ENCODE measurements at places on chromosomes 5 and 9.

DNA sequence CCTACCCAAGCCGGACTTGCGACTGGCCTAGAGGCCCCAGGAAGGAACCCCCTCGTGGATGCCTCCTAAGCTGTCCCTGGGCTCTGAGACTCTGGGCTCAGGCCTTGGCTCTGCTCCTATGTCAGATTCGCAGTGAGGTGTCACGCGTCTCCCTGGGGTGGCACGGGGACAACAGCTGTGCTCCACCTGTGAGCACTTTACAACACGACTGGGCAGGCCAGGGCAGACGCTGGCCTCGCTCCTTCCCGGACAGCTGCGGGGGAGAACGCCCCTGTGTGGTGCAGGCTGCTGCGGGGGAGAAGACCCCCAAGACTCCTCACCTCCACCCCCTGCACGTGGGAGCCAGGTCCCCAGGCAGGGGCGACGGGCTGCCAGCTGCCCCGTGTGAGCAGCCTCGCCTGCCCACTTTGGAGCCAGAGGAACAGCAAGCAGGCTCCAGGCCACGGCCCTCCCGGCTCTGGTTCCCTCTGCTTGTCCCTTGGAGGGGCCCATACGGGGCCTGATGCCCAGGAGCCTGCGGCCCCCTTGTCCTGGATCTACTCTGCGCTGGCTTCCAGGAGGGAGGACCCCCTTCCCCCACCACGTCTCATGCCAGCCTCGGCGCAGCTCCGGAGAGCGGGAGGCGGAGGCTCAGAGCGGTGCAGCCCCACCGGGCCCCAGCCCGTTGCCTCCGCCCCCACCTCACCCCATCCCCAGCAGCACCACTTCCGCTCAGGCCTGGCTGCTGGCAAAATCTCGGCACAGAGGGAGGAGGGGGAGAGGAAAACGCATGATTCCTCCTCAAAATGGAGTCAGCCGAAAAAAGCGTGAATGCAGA, 36.0 kb downstream of the SARDH start:
- DNase-seq = peak; percentile 37

GRCh38 chr5:126031989-126032716, 391.1 kb upstream of the GRAMD2B start:
- no peak for DNase-seq

GRCh38 chr9:113626735-113627495, 163.4 kb downstream of the RGS3 start:
- no peak for DNase-seq

DNA sequence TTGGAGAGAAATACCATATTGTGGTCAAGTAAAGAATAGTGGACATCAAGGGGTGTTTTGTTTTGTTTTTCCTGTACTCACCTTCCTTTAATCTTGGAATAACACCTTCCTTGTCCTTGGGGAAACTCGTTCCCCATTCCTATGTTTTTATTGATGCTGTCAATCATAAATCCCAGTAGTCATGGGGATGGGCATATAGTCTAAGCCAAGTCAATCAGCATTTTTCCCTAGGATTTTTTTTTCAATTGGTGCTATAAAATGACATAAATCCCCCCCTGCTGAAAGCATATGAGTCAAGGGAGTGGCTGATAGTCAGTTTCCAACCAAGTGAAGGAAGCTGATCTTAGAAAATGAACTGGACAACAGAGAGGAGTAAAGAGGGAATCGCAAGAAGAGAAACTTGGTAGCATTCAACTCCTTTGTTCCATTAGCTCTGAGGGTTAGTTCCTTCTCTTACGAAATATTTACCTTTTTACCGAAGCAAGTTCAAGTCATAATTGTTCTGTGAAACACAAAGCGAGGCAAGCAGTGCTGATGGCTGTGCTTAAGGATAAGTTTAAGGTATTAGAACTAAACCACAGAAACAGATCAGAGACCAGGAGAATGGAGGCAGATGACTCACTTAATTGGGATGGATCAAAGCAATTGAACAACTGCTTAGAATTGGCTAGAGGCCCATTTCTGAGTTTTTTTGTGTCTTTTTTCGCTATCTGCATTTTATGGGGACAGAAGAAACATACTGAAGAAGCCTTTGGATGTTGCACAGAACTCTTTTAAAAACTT, 218.6 kb downstream of the SEMA6A start:
- DNase-seq = no peak

GRCh38 chr9:138072161-138072842, 194.7 kb downstream of the CACNA1B start:
- no peak for DNase-seq

DNA sequence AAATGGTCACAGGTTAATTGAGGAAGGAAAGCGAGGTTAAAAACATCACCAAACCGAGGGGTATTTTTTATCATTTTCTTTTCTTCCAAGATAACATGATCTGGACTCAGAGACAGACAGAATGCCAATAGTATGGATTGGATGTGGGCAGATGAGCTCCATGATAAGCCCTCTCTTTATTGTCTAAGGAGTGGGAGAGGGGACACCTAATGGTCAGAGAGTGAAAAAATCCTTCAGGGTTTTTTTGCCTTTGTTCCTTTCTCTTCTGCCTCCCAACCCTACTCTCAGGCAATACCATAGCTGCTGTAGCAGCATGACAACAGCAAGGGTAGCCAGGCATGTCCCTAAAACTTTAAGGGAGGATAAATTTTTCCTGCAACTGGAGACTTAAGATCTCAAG, 94.7 kb downstream of the DIRAS2 start:
- DNase-seq = no peak
